Karpas-422 (cell line): ENCODE measurements at places on chromosomes 5 and 9. TPM values are rescaled to one million over a fixed set of nuclear protein-coding genes. Genes with fewer than 3 reads are reported as not detected.
A peak's percentile ranks its signal among the peaks of the same experiment; 100 is the strongest.

- H3K4me3 ChIP-seq, result no peak overlapping the region
- no peak overlapping the region for H3K27ac ChIP-seq
- H3K36me3 ChIP-seq, result no peaks in the 10 kb centered on the region
- no peaks in the 10 kb centered on the region for H3K27me3 ChIP-seq
These were observed 363.4 kb upstream of the SLC24A2 start for GRCh38 chr9:20152151-20152725.

DNA sequence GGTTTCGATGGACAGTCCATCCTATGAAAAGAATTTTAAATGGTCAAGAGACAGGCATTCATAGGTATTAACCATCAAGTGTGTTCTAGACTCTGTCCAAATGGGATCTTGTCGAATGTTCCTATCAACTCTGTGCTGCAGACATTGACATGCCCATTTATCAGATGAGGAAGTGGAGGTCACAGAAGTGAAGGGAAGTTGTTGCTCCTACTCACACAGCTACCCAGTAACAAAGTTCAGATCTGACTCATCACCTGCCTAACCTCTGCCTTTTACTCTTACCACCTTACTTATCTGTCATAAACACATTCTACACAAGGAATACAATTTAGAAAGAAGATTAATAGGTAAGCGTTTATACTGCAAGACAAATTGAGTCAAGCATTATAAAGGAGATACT lies 426.2 kb upstream of the BRINP1 start:
- H3K4me3 ChIP-seq, result no peak overlapping the region
- no peak overlapping the region for H3K27ac ChIP-seq
- H3K27me3 ChIP-seq, result no peaks in the 10 kb centered on the region
- no peaks in the 10 kb centered on the region for H3K36me3 ChIP-seq
- H3K4me1 ChIP-seq, result no peaks in the 10 kb centered on the region
- no peak for DNase-seq

DNA sequence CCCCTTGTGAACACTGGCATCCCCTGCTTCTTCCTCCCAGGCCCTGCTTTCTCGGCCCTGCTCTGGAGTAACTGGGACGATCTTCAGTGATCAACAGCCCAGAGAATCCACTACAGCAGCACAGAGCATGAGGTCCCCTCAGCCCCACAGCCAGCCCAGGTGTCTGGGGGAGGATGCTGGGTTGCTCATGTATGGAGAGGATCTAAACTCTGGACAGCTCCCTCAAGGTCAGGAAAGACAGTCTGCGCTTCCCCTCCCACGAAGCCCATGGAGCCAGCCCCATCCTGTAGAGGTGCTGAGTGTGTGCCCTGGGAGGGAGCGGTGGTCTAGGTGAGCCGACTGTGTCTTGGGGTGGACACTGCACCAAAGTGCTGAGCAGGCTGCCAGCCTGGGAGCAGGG lies 190.2 kb downstream of the GABBR2 start:
- no peak overlapping the region for H3K27ac ChIP-seq
- H3K36me3 ChIP-seq, result no peaks in the 10 kb centered on the region
- no peak overlapping the region for H3K4me3 ChIP-seq
- no peaks in the 10 kb centered on the region for H3K27me3 ChIP-seq
- H3K4me1 ChIP-seq, result no peaks in the 10 kb centered on the region
- DNase-seq, result no peak

DNA sequence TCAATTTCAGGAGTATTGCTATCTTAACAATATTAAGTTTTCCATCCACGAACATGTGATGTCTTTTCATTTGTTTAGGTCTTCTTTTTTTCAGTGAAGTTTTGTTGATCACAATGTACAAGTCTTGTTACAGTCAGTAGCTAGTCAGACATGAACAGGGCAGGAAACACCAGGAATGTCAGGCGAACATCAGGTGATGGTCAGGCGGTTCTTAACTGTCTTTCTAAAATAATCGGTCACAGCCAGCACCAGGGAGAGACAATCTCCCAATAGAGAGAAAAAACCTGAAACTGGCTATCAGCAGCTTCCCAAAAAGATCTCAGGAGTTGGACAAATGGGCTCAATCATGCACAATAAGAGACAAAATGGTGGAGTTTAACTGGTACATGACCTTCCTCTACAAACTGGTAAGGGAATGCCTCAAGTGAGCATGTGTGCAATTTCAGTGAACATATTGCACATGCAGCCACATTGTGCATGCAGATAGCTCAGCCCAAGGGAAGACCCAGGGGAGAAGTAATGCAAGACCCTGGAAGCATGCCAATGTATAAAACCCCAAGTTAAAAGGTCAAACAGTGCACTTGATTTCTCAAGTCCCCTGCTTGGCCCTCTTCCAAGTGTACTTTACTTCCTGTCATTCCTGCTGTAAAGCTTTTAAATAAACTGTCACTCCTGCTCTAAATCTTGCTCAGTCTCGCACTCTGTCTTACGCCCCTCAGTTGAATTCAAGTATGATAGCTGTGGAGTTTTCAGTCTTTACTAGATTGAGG lies 176.1 kb upstream of the RASEF start:
- H3K4me1 ChIP-seq, result no peaks in the 10 kb centered on the region
- no peaks in the 10 kb centered on the region for H3K27me3 ChIP-seq
- no peaks in the 10 kb centered on the region for H3K36me3 ChIP-seq
- no peak for DNase-seq

GRCh38 chr5:160158087-160158486 lies 38.8 kb upstream of the PWWP2A start:
- DNase-seq, result peak; percentile 42
- no peaks in the 10 kb centered on the region for H3K27me3 ChIP-seq
- H3K27ac ChIP-seq, result no peak overlapping the region
- no peak overlapping the region for H3K4me3 ChIP-seq
- no peaks in the 10 kb centered on the region for H3K36me3 ChIP-seq

GRCh38 chr9:36878986-36879982 lies 154.8 kb downstream of the PAX5 start:
- no peak overlapping the region for H3K4me3 ChIP-seq
- peaks cover 25% of the 10 kb centered on the region; the same call in 1 of the 2 replicates for H3K36me3 ChIP-seq
- H3K4me1 ChIP-seq, result no peaks in the 10 kb centered on the region
- H3K27me3 ChIP-seq, result no peaks in the 10 kb centered on the region
- no peak overlapping the region for H3K27ac ChIP-seq

DNA sequence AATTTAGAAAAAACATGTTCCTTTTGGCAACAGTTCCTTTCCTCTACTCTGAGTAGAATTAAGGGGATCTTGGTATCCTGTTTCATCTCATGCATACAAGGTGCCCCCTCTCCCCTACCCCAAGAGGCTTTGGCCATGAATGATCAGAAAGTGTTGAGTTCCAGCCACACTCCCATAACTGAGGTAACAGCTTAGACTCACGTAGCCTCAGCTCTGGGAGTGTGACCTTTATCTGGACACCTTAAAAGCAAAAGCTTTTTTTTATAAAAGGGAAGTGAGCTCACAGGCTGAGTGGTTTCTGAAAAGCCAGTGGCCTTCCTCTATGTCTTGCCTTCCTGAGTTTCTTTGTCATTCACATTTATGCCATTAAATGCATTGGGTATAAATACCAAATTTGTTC lies 900 bp upstream of the HAVCR2 start:
- no peak for DNase-seq
- H3K4me3 ChIP-seq, result no peak overlapping the region
- no peaks in the 10 kb centered on the region for H3K27me3 ChIP-seq
- H3K36me3 ChIP-seq, result no peaks in the 10 kb centered on the region
- no peaks in the 10 kb centered on the region for H3K4me1 ChIP-seq

GRCh38 chr9:21708856-21709255 lies 93.6 kb upstream of the MTAP start:
- no peaks in the 10 kb centered on the region for H3K36me3 ChIP-seq
- no peak overlapping the region for H3K4me3 ChIP-seq
- H3K4me1 ChIP-seq, result no peaks in the 10 kb centered on the region
- no peak overlapping the region for H3K27ac ChIP-seq
- no peaks in the 10 kb centered on the region for H3K27me3 ChIP-seq
- DNase-seq, result no peak

- H3K4me1 ChIP-seq, result peaks cover 11% of the 10 kb centered on the region
- H3K27me3 ChIP-seq, result no peaks in the 10 kb centered on the region
- 0 out of 2 replicates have a peak, but pooled peaks cover 2% of the 10 kb centered on the region for H3K36me3 ChIP-seq
- no peak within 1 kb of the TSS for H3K4me3 ChIP-seq
These were observed at the start of gene AHRR for GRCh38 chr5:321230-321725. Gene AHRR, plus strand, starts transcription at chr5:321714. Its CDS starts 22,189 bp downstream, at chr5:343903.

DNA sequence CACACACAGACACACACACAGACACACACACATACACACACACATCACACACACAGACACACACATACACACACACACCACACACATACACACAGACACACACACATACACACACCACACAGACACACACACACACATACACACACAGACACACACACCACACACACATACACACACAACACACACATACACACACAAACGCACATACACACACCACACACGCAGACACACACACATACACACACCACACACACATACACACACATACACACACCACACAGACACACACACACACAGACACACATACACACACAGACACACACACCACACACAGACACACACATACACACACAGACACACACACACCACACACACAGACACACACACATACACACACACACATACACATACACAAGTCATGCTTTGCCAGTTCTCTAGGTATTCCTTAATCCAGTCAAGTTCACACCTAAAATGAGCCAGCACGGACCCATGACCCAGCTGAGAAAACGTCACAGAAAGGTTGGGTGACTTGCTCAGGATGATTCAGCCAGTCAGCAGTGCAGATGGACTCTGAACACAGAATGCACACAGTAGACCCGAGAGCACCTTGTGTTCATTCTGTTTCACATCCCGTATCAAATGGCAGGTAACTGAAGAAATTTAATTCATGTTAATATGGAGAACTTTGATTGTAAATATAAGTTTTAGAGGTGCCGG lies 746.4 kb downstream of the MTRR start:
- no peak overlapping the region for H3K27ac ChIP-seq
- no peak overlapping the region for H3K4me3 ChIP-seq
- DNase-seq, result peak; percentile 2
- no peaks in the 10 kb centered on the region for H3K36me3 ChIP-seq
- no peaks in the 10 kb centered on the region for H3K27me3 ChIP-seq

DNA sequence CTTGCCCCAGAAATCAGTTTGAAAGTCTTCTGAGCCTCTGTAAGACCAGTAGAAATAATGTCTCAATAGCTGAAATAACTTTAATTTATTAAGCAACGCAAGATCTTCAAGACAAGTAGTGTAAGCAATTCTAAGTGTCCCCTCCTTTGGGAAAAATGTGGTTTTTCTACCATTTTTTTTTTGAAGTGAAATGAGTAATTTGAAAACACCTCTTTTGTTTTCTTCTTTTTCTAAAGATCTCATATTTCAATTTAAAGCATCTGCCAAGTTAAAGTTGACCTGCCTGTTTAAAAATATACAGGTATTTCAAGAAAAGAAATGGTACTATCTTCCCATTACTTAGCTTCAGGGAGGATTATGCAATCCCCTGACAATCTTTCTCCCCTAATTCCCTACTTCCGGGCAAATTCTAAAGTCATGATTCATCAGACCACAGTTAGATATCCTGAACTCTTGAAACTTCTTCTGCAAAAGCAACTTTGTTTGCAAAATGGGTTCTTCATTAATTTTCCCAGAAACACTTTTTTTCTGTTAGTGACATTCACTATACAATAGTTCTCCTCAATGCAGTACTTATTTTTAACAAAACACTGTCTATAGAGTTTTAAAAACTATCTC lies 7.8 kb upstream of the ANXA1 start:
- no peak overlapping the region for H3K4me3 ChIP-seq
- 0 out of 2 replicates have a peak, but pooled peaks cover 3% of the 10 kb centered on the region for H3K4me1 ChIP-seq
- DNase-seq, result no peak
- no peaks in the 10 kb centered on the region for H3K36me3 ChIP-seq
- H3K27me3 ChIP-seq, result 0 out of 2 replicates have a peak, but pooled peaks cover 2% of the 10 kb centered on the region

GRCh38 chr5:68484307-68485068 lies 268.9 kb downstream of the PIK3R1 start:
- H3K36me3 ChIP-seq, result no peaks in the 10 kb centered on the region
- no peaks in the 10 kb centered on the region for H3K27me3 ChIP-seq
- no peak overlapping the region for H3K4me3 ChIP-seq
- no peak overlapping the region for H3K27ac ChIP-seq

DNA sequence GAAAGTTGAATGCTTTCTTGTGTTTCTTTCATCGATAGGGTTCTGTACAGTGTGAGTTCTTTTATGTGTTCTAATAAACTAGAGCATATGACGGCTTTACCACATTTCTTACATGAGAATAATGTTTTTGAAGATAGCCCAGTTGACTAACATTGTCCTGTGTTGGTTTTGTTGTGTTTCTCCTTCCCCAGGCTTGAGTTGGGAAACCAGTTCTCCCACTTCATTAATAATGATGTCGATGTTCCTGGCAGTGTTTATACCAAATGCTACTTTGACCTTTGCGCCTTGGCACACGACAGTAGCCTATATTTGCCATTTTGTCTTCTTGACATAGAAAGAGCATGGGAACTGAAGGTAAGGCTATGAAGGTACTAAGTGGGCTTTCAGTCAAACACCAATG lies 14.4 kb upstream of the ZNF782 start:
- peaks cover 12% of the 10 kb centered on the region for H3K4me1 ChIP-seq
- DNase-seq, result no peak
- H3K27me3 ChIP-seq, result no peaks in the 10 kb centered on the region
- no peak overlapping the region for H3K4me3 ChIP-seq
- no peak overlapping the region for H3K27ac ChIP-seq

DNA sequence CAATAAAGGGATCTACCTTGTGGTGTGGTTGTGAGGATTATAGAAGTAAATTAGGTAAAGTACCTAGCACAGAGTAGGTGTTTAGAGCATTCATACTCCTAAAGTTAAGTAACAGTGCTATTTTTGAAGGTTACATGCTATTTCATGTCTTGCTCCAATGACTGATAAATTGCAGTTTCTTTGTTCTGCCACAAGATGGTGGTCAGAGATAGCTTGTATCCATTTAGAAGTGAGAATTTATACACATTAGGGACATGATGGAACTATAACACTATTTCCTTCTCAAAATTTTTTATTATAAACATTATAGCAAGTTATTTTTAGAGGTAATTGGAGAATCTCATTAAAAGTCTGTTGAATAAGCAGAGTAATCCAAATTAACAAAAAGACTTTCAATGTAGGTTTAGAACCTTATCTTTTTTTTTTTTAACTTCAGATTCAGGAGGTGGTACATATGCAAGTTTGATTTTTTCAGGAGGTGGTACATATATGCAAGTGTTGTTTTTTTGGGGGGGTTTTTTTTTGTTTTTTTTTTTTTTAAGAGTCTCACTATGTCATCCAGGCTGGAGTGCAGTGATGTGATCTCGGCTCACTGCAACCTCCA lies 17.1 kb downstream of the MTREX start:
- H3K36me3 ChIP-seq, result peaks cover 41% of the 10 kb centered on the region
- no peak overlapping the region for H3K27ac ChIP-seq
- H3K4me1 ChIP-seq, result peaks cover 6% of the 10 kb centered on the region; the same call in 1 of the 2 replicates
- H3K27me3 ChIP-seq, result no peaks in the 10 kb centered on the region

DNA sequence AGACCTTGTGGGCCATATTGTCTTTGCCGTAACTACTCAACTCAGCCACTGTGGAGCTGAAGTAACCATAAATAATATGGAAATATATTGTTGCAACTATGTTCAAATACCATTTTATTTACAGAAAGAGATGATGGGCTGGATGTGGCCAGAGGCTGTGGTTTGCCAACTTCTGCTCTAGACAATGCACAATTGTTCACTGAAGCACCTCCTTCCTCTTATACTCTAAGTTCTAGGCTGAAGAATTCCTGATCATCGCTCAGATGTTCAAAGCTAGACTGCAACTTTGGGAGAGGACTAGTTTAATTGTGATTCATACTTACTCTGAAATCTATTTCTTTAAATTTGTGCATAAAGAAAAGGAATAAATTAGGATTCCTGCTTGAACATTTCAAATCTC lies 245.0 kb downstream of the TAF11L14 start:
- no peak overlapping the region for H3K4me3 ChIP-seq
- H3K36me3 ChIP-seq, result no peaks in the 10 kb centered on the region
- no peaks in the 10 kb centered on the region for H3K4me1 ChIP-seq
- H3K27ac ChIP-seq, result no peak overlapping the region

SEPTIN8 gene
- 4.1 and 7.0 TPM in 2 replicates for total RNA-seq

ZBED3 gene
- 4.2 and 9.4 TPM in 2 replicates for total RNA-seq

CTNND2 gene
- total RNA-seq, result not detected in 2 replicates

PCDHA13 gene
- not detected in 2 replicates for total RNA-seq

RLN2 gene
- not detected in 2 replicates for total RNA-seq

TRIM41 gene
- 23.6 and 46.2 TPM in 2 replicates for total RNA-seq

OR1B1 gene
- not detected in 2 replicates for total RNA-seq

IGIP gene
- total RNA-seq, result 2.5 and 3.9 TPM in 2 replicates
